Naive thymus-derived CD4-positive, alpha-beta T cell (primary cell): ENCODE measurements at places on chromosomes 5 and 9.

- H3K36me3 ChIP-seq, result no peaks in the 10 kb centered on the region
- H3K4me3 ChIP-seq, result no peak overlapping the region
- no peak overlapping the region for H3K27ac ChIP-seq
- H3K4me1 ChIP-seq, result no peaks in the 10 kb centered on the region
- DNase-seq, result no peak
- H3K27me3 ChIP-seq, result no peaks in the 10 kb centered on the region
Measured at GRCh38 chr9:134413890-134414623, 87.8 kb downstream of the RXRA start.

DNA sequence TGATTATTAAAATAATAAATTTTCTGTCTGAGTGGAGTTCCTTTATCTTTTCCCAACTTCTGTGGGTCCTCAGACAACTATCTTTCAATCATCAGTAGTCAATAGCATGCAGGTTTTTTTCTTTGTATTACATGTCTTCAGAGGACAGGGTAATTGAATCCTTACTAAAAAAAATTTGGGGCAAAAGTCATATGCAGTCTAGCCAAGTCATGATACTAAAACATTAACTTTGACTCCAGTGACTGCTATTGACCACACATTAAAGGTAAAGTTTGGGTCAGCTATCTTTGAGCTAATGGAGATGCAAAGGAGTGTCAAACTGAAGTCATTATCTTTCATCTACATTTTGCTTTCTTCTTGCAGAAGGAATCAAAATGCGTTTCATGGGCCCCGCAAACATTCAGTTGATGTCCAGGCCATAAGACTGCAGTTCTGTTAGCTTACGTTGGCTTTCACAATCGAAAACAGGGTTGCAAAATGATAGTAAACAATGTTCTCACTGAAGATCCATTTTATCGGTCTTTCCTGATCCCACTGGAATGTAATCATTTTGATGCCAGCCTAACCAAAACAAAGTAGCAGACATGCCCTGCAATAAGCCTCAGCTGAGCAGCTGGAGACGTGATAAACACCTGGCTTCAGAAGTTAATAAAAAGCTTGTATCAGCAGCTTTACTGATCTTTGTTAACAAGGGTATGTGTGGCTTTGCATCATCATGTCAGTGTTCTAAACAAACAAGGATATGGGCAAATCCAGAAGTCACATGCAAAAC is 186.1 kb upstream of the PRLR start:
- no peaks in the 10 kb centered on the region for H3K27me3 ChIP-seq
- no peak overlapping the region for H3K4me3 ChIP-seq
- H3K36me3 ChIP-seq, result no peaks in the 10 kb centered on the region

DNA sequence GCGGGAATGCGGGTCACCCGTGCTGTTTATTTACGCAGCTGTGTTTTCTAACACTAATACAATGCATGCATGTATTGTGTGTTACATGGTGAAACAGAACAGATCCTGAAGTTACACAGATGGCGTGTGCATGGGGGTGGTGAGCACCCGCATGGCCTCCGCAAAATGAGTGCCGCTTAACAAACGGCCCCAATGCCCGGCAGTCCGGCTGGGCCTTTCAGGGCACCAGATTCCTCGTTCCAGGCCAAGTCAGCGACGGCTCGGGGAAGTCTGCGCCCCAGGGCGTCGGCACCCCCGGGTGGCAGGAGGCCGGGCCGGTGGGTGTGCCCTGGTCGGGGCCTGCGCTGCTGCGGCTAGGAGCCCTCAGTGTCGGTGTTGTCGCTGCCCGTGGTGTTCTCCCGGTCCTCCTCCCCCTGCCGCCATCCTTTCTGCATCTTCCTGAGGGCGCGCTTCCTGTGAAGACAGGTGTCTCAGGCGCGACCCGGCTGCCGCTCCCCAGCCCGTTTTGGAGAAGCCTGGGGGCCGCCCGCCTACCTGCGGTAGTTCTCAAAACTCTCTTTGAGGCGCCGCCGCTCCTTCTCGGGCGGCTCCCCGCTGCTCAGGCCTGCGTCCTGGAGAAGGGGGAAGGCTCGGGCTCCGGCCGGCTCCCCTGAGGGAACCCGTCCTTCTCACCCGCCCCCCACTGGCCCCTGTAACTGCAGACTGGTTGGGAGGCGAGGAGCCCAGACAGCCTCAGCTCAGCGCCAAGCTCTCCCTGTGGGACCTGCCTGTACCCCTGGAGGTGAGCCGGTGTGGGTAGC is 605 bp upstream of the DNLZ start:
- H3K4me1 ChIP-seq, result peaks cover 5% of the 10 kb centered on the region
- no peak for DNase-seq
- no peak overlapping the region for H3K27ac ChIP-seq
- H3K4me3 ChIP-seq, result peak overlapping the region; percentile 35

DNA sequence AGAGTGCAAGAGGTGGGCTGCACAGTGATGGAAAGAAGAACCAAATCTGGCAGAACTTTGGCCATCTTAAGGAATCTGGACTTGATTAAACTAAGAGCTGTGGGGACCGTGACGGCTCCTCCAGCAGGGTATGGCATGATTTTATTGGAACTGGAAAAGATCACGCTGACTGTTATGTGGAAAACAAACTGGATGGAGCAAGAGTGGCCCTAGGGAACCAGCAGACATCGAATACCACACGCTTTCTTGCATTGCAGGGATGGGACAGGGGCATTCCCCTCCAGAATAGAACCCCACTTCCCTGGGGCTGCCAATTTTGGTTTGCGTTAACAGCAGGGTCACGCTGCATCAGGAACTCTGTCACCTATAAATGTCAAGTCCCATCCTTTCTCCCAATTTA is 38.8 kb downstream of the INSYN2B start:
- H3K36me3 ChIP-seq, result no peaks in the 10 kb centered on the region
- DNase-seq, result no peak
- no peak overlapping the region for H3K27ac ChIP-seq
- no peak overlapping the region for H3K4me3 ChIP-seq

- no peak for DNase-seq
- no peaks in the 10 kb centered on the region for H3K27me3 ChIP-seq
- no peak overlapping the region for H3K4me3 ChIP-seq
- H3K36me3 ChIP-seq, result no peaks in the 10 kb centered on the region
- no peaks in the 10 kb centered on the region for H3K4me1 ChIP-seq
Measured at GRCh38 chr5:1371218-1371971, 26.5 kb upstream of the CLPTM1L start.
